ENCODE measurements at places on chromosomes 7 and 10. TPM values are rescaled to one million over a fixed set of nuclear protein-coding genes. Genes with fewer than 3 reads are reported as not detected.

Gene RET
- 0.17 TPM for total RNA-seq

Gene MYH16
- not detected for total RNA-seq

Gene ENTPD1
- 0.60 TPM for total RNA-seq

Gene CALML3
- not detected for total RNA-seq

Gene SLC29A3
- total RNA-seq = 1.4 TPM

Gene EPO
- total RNA-seq = not detected

Gene FAM25G
- not detected for total RNA-seq

Gene ADAM12
- total RNA-seq = 9.1 TPM

Gene CPN1
- not detected for total RNA-seq

Gene LRIT2
- not detected for total RNA-seq

Gene TMEM225B
- 1.3 TPM for total RNA-seq

Gene AMZ1
- total RNA-seq = 0.43 TPM

Gene HMX2
- not detected for total RNA-seq

Gene ITPRID1
- total RNA-seq = not detected

Gene SGPL1
- total RNA-seq = 22.2 TPM

Gene TUBAL3
- total RNA-seq = not detected

Gene GPC2
- 1.5 TPM for total RNA-seq

Gene HNRNPH3
- 30.3 TPM for total RNA-seq

Gene ZCWPW1
- total RNA-seq = 2.1 TPM

Gene IL2RA
- not detected for total RNA-seq

Gene CCDC3
- 0.16 TPM for total RNA-seq

Gene SPDYE11
- total RNA-seq = not detected

Gene HGF
- total RNA-seq = 59.0 TPM

Gene RPA3
- 14.8 TPM for total RNA-seq

Gene PON3
- under 0.01 TPM for total RNA-seq

Gene CYP2C9
- total RNA-seq = not detected

Gene HABP2
- not detected for total RNA-seq

Gene PRPS1L1
- not detected for total RNA-seq

Gene ZKSCAN5
- total RNA-seq = 10.7 TPM

Gene ZNF248
- 7.5 TPM for total RNA-seq

Gene ACTR3C
- total RNA-seq = 2.0 TPM

Gene SLC13A1
- total RNA-seq = not detected

Gene EPHB6
- total RNA-seq = under 0.01 TPM

Gene MMP21
- total RNA-seq = not detected

Gene CTTNBP2
- total RNA-seq = 16.3 TPM

Gene LLCFC1
- not detected for total RNA-seq

Gene HOXA13
- total RNA-seq = not detected

Gene SFTPA1
- not detected for total RNA-seq

Gene SFTPA2
- total RNA-seq = not detected

Gene PIK3CG
- not detected for total RNA-seq

Gene ACHE
- under 0.01 TPM for total RNA-seq

Gene SPDYE2
- not detected for total RNA-seq

Gene CYP2C19
- total RNA-seq = not detected

Gene HOXA2
- 0.43 TPM for total RNA-seq

Gene EPHA1
- total RNA-seq = 0.09 TPM

Gene TRIM4
- 23.3 TPM for total RNA-seq

Gene ZNF467
- total RNA-seq = 0.95 TPM

Data from bronchial smooth muscle cell (primary cell).